Adrenal gland (tissue), 19 donors: ENCODE measurements at places on chromosomes 11 and 22.

GRCh38 chr11:36763187-36763586, 165.2 kb upstream of the RAG2 start:
- no peak for DNase-seq

- no peak for DNase-seq
Observed at GRCh38 chr11:134517621-134518293, 105.7 kb upstream of the B3GAT1 start.

DNA sequence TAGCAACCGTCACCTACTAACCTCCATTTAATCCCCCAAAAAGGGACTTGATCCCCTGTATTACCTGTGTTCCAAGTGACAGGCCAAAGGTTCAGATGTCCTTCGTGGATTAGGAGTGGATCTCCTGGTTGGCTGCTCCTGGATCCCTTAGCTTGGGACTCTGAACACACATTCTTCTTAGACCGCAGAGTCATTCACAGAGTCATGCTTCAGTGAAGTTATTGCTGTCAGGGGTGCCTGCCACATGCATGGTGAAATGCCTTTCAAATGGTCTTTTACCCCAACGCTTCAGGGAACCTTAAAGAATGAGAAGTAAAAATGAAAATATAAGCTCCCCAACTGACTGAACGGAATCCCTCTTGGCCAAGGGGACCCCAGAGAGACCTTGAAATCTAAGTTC, 49.1 kb downstream of the ADAMTS8 start:
- DNase-seq, result no peak

DNA sequence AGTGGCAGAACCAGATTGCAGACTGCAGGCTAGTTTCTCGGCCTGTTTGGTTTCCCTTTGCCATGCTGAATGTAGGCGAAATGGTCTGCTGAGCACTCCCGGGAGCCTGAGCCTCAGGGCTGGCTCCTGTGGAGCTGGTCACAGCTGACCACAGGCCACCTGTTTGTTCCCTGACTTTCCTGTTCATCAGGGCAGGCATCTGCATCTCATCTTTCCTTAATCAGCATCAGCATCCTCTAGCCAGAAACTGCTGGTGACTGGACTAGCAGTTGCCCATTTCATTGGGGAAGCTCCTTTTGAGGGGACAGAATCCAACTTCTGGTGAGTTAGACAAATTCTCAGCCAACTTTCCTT, 20.2 kb upstream of the C11orf96 start:
- peak; percentile 11 for DNase-seq

DNA sequence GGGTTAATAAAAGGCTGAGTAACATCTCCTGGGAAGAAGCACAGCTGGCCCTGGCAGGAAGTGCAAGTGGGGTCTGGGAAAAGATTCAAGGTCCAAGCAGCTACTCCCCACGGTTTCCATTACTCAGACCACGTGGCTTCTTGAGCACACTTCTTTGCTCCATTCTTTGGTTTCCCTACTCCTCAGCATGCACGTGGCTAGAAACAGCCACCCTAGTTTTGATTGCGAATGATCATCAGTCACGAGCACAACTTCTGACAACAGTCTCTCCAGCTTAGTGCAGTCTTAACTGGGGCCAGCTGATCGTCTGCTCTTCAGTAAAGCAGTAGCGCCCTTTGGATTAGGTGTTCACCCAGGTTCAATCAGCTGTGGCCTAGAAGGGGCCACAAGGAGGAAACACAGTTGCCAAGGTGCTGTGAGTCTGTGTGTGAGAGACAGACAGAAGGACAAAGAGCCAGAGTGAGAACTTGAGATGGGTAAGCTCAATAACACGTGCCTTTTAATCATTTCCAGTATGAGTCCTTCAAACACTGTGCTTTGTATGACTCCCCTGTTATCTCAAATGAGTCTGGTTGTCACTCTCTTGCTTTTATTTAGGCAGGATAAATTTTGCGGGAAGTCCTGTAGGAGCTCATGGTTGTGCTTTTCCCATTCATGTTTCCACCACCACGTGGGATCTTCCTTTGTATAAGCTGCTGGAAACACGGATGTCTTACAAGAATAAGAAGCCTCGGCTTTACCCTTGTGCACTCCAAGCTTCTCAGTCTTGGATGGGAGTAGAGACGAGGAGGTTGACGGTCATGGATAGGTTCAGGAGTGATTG, 901 bp upstream of the PARVA start:
- DNase-seq, result no peak

- DNase-seq, result peak; percentile 84
Observed at GRCh38 chr22:37304595-37305343, 22.5 kb downstream of the CYTH4 start.

DNA sequence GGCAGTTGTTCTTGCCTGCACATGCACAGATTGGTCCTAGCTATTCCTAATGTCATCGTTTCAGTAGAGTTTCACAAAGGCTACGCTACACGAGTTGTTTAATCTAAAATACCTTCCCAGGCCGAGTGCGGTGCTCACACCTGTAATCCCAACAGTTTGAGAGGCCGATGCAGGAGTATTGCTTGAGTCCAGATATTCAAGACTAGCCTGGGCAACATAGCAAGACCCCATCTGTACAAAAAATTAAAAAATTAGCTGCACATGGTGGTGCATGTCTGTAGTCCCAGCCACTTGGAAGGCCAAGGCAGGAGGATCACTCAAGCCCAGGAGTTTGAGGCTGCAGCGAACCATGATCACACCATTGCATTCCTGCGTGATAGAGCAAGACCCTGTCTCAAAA, 56.2 kb downstream of the TNRC6B start:
- DNase-seq, result no peak

DNA sequence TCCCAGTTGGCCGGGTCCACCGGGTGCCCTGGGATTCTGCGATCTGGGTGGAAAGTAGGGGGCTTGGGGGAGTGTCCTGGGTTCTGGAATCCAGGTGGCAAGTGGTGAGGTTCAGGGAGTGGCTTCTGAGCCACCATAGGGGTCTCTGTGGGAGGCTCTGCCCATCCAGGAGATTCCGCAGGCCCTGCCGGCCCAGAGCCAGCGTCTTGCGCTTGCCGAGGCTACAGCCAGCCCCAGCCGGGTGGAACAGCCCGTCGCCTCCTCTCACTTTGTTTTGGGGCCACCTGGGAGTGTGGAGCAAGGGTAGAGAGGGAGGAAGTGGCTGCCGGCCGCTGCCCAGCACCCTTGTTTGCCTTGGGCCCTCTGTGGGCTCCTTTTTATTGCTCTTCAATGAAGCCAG, 60.6 kb upstream of the PPP6R3 start:
- DNase-seq, result no peak

- DNase-seq, result no peak
Observed at GRCh38 chr11:15006139-15006759, 34.1 kb upstream of the CALCA start.

- DNase-seq, result no peak
Observed at GRCh38 chr11:1845561-1846452, 7.0 kb downstream of the TNNI2 start.

- no peak for DNase-seq
Observed at GRCh38 chr11:80586464-80586863, 1145.6 kb upstream of the TENM4 start.

DNA sequence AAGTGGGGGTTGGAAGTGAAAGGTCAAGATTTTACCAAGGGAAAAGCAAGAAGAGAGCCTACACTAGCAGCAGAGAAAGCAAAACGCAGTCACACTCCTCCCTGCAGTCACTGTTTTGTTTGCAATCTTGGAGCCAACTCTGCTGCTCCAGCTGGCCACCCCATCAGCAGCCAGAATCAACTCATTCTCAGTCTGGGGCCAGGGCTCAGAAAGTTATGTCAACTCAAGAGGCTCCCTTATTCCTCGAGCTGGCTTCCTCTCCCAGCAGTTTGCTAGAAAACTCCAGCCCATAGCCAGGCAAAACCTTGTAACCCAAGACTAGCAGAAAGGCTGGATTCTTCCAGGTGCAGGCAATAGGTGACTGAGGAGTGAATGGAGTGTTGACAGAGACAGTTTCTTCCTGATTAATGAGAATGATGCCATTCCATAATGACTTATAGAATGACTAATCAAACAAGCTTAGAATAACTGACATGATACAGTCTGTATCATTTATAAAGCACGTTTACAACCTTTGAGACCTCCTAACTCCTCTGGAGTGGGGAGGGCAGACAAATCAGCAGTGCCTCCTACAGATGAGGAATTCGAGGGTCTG, 53.4 kb downstream of the P4HA3 start:
- DNase-seq, result peak; percentile 56

DNA sequence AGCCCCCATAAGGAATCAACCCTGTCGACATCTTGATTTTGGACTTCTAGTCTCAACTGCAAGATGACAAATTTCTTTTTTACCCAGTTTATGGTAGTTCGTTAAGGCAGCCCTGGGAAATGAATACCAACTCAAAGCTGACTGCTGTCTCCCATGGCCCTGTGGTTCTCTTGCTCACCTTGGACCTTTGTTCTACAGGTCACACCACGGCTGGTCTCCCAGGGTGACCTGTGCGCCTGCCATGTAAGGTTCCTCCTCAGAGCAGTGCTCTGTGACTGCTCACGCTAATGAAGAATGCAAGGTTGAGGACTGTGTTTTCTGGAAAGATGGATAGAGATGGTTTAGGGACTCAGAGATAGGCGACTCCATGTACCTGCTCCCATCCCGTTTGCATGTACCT, 68.2 kb downstream of the ZNRF3 start:
- no peak for DNase-seq

GRCh38 chr11:58004664-58005063, 19.0 kb upstream of the OR9Q1 start:
- no peak for DNase-seq

- peak; percentile 38 for DNase-seq
Observed at GRCh38 chr11:33635161-33635560, 65.5 kb downstream of the C11orf91 start.

DNA sequence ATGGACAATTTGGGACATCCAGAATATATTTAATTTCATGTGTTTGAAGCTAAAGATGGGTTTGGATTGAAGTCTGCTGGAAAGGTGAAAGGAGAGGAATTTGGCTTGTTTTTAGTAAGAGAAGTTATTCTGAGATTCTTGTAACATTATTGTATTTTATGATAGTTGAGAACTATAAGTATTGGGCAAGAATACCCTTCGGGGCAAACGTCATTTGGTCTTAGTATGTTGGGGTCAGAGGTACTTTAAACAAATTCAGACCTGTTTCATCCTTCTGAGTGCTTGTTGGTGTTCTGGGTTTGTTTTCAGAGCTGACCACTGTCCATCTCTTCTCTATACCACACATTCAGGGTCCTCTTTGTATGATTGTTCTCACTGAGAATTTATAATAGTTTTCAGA, 19.5 kb downstream of the PANX1 start:
- DNase-seq, result no peak

GRCh38 chr11:501683-502287, 5.3 kb downstream of the RNH1 start:
- no peak for DNase-seq

GRCh38 chr11:3014057-3014938, 22.2 kb upstream of the NAP1L4 start:
- no peak for DNase-seq

DNA sequence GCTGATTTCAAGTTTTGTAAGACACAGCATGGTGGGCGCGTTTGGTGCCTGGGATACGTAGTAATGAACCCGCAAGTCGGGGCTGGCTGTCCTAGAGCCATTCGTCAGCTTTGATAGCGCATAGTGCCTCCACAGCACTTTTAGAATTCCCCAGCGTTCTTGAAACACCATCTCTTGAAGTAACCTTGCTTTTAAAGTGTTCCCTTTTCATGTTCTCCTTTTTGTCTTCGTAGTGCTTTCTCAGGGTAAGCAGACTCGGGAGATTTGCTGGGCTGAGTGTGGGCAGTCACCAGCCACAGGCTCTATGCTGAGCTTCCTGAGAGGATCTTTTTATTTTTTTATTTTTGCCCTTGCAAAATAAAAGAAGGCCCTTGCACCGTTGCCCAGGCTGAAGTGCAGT, 39.6 kb upstream of the CTTN start:
- no peak for DNase-seq

- no peak for DNase-seq
Observed at GRCh38 chr11:1619449-1619848, 2.5 kb downstream of the KRTAP5-4 start.

DNA sequence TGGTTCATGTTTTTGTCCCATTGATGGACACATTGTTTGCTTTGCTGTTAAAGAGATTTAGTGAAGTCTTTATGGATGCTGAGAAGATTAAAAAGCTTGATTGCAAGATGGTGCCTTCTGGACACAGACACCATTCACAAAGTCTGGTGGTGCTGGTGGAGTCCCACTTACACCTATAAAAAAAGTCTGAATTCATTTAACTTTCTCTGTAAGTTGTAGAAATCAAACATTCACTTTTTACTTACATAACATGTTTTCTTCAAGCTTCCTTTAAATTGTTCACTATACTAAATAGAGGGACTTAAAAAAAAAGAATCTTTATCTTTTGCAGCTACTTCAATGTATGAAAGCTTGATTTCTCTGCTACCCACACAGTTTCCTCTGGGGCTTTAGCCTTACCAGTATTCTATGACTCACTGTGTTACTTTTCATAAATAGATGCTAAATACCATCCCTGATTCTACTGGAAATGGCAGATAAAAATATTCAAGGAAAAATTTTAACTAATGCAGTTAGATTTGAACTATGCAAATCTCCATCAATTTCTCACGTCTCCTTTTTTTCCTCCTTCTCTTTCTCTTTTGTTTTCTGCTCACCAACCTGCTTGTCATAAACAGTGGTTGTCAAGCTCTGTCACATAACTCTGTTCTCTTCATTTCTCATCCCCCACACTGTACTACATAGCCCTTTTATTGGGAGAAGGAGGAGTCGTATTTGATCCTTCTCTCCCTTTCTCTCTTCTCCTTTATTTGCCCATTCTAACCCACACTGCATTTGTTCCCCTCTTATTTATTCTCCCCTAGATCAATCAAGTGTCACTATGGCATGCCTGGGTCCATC, 89.7 kb downstream of the FAM76B start:
- DNase-seq, result no peak

DNA sequence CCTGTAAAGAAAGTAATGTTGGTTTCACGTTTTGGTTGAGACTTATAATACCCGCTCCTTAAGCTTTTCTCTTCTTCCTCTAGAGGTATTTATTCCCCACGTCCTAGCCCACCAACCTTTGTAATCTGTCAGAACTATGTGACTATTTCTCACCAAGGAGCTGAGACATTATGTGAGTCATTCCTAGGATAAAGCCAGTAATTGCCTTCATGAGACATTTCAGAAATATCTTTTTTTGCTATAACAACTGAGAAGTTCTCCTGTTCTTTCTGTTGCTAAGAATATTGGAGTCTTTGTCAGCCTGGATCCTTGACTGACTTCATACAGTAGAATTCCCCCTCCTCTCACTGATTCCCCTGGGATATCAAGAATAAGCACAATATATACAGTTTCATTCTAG, 1497.0 kb upstream of the TENM4 start:
- DNase-seq, result no peak

DNA sequence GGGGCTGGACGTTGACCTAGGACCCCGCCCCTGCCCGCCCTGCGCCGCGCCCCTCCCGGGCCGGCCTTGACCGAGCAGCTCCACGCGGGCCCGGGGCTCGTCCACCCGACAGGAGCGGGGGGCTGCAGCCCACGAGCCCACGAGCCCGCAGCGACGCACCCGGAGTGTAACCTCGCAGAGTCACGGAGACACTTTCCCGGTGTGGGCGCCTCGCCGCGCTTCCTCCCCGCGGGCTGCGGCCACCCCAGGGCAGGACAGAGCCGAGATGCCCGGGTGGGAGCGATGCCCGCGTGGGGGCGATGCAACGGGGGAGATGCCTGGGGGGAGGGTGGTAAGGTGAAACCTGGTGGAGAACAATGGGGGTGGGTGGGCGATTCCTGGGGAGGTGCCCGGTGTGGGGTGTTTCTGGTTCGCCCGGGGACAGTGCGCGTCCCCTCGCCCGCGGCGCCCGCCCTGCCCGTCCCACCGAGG, 4.9 kb upstream of the ZBED4 start:
- no peak for DNase-seq
